ENCODE measurements at places on chromosomes 7 and 10.

DNA sequence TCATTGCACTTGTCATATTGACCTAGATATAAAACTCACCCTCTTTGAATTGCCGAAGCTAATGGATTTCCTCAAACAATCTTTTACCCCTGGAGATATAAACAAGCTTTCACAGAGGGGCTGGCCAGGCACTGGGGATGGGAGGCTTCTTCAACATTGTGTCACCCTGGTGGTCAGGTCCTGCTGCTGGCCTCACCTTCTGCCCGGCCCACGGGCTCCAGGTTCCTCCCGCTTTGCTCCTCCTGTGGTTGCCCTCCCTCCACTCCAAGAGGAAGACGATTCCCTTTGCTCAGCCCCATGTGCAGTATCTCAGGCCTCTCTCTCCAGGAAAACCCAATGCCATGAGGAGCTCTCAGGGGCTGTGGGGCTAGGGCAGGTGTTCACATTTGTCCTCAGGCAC is 118.1 kb upstream of the ADCY1 start:
- DNase-seq: no peak

- DNase-seq: no peak
Measured at GRCh38 chr10:1070919-1071318, 14.7 kb downstream of the WDR37 start.

DNA sequence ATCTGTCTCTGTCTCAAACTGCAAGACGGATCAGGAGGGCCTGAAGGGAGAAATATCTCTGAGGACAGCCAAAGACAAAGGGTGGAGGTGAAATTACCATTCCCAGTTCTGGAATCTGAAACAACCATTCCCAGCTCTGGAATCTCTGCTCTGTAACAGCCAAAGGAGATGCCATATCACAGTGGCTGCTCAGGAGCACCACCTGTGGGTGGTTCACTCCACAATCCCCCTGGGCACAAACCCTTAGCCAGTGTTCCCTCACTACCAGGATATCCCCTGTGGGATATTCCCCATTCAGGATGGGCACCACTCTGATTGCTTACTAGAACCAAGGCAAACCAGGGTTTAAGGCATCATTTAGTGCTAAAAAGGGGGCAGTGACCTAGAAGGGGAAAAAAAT is 199.0 kb downstream of the HTR7 start:
- DNase-seq: no peak

DNA sequence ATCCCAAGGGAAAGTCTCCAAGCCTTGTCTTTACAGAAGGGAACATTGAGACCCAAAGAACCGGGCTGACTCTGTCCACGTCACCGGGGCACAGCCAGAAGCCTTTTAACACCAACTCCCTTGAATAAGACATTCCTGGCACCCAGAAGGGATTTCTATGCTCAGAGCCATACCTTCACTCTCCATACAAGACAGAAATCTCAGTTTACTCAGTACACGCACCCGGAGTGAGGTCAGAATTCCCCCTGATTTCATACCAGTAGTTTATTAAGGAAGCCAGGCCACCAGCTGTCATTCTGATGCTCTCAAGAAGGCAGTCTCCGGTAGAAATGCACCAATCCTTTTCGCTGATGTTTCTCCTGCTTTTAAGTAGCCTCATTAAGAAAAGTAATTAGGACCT is 134.2 kb upstream of the KCNMA1 start:
- DNase-seq: no peak

- DNase-seq: no peak
Measured at GRCh38 chr10:60040014-60040662, 133.8 kb upstream of the CCDC6 start.

- DNase-seq: no peak
Measured at GRCh38 chr10:3402187-3402751, 229.7 kb upstream of the PITRM1 start.

All from hippocampal formation (tissue), 2 donors.